Activated CD4-positive, alpha-beta T cell treated with anti-CD3 and anti-CD28 coated beads, Interleukin-2, amount 50 U/mL, for 1 hour (primary cell): ENCODE measurements at places on chromosomes 2 and 18.

DNA sequence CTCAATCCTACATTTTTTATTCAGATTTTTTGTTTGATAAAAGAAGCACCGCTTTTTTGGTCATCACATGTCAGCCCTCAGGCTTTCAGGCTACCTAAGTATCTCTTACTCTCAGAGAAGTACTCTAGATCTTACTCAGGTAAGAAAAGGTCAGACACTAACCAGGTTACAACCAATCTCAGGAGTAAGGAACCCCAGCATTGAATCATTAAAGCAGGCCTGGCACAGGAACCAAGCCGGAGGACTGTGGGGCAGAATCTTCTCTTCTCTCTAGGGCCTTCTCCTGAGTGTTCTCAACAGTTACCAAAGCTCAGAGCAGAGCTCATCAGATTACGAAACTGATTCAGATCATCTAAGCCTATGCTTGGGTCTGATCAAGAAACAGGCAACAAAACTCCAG, 28.2 kb downstream of the RBMS1 start:
- no peak for DNase-seq

GRCh38 chr2:15298770-15299169, 262.4 kb downstream of the NBAS start:
- DNase-seq, result no peak

DNA sequence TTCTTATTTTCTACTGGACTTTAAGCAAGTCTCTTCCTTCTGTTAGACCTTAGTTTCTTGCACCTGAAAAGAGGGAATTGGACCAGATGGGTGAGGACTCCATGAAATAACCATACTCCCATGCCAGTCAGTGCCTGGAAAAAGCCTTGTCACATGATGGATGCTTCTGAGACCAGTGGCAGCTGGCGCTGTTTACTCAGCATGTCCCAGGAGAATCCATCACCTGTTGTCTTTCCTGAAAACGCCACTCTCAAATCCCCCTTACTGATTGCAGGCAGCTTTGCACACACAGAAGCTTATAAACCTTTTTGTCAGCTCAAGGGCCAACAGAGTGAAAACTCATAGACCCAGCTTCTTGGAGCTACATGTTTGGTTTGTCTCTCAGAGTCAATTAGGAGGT, 117.6 kb downstream of the POLE4 start:
- no peak for DNase-seq

DNA sequence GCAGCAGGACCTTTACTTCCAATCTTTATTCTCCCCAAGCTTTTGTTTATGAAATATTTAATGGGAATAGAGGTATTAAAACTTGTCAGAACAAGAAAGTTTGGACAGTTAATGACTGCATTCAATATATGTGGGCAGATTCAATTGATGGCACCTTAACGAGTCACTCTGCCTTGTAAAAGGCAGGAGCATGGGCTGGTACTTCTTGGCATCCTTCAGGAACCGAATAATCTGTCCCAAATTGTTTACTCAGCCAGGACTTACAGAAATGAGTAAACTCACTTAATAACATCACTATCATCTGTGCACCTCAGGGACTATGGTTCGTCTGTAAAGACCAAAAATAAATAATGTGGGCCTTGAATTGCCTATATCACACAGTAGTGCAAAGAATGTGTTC, 1280.3 kb upstream of the TMEFF2 start:
- no peak for DNase-seq

DNA sequence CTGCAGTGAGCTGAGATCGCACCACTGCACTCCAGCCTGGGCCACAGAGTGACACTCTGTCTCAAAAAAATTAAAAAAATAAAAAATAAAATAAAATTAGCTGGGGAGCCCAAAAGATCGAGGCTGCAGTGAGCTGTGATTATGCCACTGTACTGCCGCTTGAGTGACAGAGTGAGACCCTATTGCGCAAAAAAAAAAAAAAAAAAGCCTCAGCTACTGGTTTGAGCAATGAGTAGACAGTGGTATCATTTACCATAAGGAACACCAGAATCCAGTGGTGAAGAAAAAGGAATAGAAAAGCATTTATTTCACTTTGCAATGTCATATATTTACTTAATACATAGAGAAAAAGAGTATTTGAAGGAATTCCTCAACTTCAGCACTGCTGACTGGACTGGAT, 3.0 kb downstream of the SAP130 start:
- DNase-seq, result no peak

GRCh38 chr2:3038636-3039035, 339.0 kb downstream of the EIPR1 start:
- no peak for DNase-seq

GRCh38 chr2:83615511-83615910, 843.6 kb downstream of the SUCLG1 start:
- DNase-seq, result no peak

DNA sequence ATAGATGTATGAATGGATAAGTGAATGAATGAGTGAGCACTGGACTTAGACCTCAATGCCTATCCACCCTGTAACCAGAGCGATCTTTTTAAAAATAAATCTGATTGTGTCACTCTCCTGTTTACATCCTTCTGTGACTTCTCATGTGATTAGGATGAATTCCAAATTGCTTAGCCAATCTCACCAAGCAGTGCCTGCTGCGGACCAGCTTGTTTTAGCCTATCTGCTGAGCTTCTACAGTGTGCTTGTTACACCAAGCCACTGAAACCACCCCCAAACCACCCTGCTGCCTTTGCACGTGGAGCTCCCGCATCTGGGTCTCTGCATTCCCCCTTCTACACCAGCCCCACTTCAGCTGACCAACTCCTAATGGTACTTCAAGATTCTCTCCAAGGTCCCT, 265.4 kb downstream of the EN1 start:
- no peak for DNase-seq

GRCh38 chr2:103132536-103133217, 370.8 kb downstream of the TMEM182 start:
- DNase-seq, result no peak

GRCh38 chr2:120858361-120859106, 122.9 kb downstream of the GLI2 start:
- DNase-seq, result no peak

DNA sequence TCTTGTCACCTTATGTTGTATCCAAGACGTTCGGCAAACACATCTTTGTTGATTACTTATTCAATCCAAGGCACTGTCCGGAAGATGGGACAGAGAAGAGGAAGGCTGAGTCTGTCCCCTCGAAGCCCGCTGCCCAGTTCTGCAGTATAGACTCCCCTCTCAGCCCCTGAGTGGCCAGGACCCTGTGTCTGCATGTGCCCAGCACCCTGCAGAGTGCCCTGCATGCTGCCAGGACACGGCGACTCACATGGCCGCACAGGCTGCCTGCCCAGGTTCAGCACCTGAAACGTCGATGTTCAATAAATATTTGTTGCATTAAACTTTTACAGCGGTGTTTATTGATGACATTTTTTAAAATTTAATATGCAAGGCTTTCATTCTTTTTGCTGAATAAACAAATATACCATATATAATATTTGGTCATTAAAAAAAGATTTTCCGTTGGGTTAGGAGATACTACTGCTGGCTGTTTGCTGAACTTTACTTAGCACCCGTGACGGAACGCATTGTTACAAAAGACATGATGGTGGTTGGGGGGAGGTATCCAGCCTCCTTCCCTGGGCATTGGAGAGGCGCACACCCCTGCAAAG, 146.5 kb downstream of the PTGR3 start:
- no peak for DNase-seq

- DNase-seq, result peak; percentile 18
These were observed 37.0 kb upstream of the TMEM18 start for GRCh38 chr2:714005-714741.

- no peak for DNase-seq
These were observed 248.7 kb upstream of the SIX3 start for GRCh38 chr2:44692821-44693220.

DNA sequence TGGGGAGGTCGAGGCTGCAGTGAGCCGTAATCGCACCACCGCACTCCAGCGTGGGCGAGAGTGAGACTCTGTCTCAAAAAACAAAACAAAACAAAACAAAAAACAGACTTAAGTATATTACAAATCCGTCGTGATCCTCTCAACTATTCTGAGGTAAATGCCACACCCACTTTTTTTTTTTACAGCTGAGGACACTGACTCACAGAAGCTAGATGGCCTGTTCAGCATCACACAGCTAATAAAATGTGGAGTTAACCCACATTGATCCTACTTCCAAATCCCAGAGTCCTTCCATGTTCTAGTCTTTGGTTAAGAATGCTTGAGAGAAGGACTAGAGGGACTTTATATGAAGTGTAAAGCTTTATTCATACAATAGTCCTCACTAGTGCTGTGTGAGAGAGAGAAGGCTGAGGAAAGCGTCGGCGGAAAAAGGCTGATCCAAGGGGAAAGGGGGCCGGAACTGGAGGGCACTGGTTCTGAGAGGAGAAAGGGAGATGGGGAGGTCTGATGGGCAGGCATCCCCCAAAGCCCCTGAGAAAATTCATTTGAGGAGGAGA, 627 bp downstream of the RNF25 start:
- DNase-seq, result no peak

GRCh38 chr2:197309691-197310231, 819 bp downstream of the ANKRD44 start:
- peak; percentile 44 for DNase-seq

DNA sequence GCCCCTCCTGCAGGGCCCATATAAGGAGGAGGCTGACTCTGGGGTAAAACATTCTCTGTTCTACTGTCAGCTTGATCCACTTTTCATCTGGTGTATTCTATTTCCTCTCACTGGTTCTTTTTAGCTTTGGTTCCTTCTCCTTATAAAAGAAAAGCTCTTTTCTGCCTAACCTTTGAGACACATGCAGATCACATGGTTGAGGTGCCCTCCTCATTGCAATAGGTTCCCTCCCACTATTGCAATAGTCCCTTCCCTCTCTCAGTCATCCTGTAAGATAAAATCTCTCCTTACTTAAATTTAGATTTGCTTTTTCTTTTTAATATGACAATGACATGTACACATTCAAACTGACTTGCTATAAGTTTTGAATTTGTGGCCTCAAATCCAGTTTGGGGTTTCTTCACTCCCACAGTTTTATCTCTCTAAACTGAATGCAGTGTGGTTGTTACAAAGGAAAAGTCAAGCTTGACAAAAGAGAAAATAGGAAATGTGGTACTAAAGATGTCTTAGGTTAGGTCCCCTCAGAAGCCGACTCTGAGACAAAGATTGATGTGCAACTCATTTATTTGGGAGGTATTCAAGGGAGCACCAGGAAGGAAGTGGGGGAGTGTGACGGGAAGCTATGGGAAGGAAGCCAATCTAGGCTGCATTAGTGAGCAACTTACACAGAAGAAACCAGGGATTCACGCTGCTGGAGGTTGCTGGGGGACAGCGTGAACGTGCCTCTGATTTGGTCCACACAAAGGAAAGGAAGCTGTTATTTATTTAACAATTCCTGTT, 127.6 kb upstream of the LINC00305 start:
- no peak for DNase-seq

GRCh38 chr18:79488311-79489050, 92.8 kb downstream of the NFATC1 start:
- no peak for DNase-seq

GRCh38 chr18:33307520-33307919, 133.0 kb downstream of the CCDC178 start:
- no peak for DNase-seq

DNA sequence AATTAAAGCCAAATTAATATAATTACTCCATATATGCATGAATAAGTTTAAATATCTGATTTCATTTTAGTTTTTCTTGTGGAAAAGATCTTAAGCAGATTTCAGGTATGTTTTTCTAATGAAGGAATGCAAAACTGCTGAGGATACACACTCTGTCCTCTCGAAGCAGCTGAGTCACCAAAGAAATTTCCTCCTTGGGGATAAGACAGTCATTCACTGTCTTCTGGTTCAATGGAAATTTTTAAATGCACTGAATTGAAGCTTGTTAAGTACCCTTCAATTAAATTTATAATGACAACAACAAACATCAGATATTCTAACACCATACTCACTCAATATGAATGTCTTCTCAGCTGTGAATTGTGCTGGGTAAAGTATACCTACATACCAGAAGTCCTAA, 101.5 kb upstream of the DNER start:
- no peak for DNase-seq

- peak; percentile 63 for DNase-seq
These were observed 625 bp downstream of the ARPC2 start for GRCh38 chr2:218217360-218218267.

DNA sequence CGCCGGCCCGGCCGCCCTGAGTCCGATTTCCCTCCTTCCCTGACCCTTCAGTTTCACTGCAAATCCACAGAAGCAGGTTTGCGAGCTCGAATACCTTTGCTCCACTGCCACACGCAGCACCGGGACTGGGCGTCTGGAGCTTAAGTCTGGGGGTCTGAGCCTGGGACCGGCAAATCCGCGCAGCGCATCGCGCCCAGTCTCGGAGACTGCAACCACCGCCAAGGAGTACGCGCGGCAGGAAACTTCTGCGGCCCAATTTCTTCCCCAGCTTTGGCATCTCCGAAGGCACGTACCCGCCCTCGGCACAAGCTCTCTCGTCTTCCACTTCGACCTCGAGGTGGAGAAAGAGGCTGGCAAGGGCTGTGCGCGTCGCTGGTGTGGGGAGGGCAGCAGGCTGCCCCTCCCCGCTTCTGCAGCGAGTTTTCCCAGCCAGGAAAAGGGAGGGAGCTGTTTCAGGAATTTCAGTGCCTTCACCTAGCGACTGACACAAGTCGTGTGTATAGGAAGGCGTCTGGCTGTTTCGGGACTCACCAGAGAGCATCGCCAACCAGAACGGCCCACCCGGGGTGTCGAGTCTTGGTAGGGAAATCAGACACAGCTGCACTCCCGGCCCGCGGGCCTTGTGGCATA, 4.6 kb downstream of the SIX2 start:
- no peak for DNase-seq

- no peak for DNase-seq
These were observed 175.1 kb upstream of the ERBB4 start for GRCh38 chr2:212713681-212714080.

GRCh38 chr2:153373510-153374279, 104.9 kb downstream of the RPRM start:
- DNase-seq, result no peak

DNA sequence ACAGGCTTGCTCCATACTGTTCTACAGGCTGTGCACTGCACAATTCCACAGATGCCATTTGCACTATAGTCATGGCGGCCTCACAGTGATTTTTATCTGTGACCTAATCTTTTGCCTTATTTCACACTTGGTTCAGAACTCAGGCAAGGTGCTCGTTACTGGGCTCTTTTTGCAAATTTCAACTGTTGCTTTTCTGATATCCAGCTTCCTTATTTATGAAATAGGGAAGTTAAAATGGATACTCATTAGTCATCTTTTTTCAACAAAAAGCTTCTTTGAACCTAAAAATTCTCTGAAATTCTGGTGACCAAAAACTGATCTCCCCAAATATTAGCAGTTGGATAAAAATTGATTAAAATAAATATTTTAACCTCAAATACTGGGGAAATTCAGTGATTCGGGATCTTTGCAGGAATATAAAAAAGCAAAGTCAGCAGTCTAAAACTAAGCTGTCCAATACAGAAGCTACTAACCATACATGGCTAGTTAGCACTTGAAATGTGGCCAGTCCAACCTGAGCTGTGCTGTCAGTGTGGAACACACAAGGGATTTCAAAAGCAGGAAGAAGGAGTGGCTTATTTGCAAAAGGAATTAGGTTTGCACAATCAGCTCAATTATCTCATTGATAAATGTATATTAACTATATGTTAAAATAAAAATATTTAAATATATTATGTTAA, 134.4 kb downstream of the COL4A4 start:
- no peak for DNase-seq

- DNase-seq, result no peak
These were observed 172.3 kb downstream of the ICOS start for GRCh38 chr2:204108781-204109295.
